Effector CD4-positive, alpha-beta T cell (primary cell): ENCODE measurements at places on chromosomes 5 and 9.

- DNase-seq = no peak
Measured at GRCh38 chr5:16704945-16705344, 88.1 kb upstream of the RETREG1 start.

DNA sequence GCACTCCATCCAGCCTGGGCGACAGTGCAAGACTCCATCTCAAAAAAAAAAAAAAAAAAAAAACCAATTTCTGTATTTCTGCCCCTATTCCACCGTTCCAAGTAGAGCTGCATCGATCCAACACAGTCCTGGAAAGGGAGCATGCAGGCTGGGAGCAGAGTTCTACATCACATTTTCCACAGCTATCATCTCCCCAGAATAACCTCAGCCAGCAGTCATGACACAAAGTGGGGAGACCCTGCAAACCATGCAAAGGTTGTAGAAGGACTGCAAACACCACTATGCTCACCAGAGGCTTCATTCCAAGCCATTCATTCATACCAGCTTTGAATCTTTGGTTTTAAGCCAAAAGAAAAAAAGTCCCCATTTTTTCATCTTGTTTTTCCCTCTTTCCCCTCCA is 20.8 kb upstream of the ZNF354A start:
- DNase-seq = no peak

DNA sequence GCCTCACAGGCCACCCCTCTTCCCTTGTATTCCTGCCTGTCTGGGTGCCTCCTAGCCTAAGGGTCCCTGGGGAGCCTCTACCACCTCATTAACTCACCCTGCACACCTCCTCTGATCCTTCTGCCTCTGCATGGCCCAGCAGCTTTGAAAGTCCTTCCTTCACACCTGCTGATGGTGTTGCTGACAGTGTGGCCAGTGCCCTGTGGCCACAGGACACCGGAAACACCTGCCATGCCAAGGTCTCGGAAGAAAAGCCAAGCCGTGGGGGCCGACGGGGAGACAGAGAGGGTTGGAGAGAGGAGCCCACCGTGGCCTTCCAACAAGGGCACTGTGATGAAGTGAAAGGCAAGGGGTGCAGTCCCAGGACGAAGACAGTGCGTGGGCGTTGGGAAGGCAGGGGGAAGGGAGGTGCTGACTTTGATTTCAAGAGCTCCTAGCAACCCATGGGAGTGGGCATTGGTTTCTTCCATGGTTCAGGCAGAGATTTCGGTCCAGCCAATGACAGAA is 4.1 kb downstream of the BTNL9 start:
- no peak for DNase-seq

DNA sequence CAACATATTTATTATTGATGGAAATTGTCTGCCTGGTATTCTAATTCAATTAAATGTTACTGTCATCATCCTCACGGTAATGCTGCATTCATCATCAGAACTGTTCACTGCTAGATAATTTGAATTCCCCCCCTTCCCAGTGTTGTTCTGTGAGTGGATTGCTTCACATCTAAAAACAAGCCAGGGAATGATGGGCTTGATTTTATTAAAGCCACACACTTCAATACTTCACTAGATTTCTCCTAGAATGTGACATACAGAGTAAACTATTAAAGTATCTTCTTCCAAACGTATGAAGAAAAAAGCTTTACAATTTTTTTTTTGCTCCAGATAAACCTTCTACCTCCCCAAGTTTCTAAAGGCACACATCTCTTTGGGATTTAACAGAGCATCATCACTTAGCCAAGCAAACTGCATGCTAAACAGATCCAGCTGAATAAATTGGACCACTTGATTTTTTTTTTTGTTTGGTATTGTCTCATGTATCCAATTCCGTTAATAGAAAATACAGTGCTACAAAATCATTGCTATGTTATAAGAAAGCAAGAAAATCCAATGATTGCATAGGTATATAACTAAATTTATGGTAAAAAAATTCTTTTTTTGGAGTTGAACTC is 692.4 kb downstream of the MTRR start:
- no peak for DNase-seq

GRCh38 chr9:109795613-109796012 is 15.6 kb downstream of the PALM2AKAP2 start:
- DNase-seq = no peak

GRCh38 chr9:13268469-13268868 is 11.0 kb downstream of the MPDZ start:
- no peak for DNase-seq

DNA sequence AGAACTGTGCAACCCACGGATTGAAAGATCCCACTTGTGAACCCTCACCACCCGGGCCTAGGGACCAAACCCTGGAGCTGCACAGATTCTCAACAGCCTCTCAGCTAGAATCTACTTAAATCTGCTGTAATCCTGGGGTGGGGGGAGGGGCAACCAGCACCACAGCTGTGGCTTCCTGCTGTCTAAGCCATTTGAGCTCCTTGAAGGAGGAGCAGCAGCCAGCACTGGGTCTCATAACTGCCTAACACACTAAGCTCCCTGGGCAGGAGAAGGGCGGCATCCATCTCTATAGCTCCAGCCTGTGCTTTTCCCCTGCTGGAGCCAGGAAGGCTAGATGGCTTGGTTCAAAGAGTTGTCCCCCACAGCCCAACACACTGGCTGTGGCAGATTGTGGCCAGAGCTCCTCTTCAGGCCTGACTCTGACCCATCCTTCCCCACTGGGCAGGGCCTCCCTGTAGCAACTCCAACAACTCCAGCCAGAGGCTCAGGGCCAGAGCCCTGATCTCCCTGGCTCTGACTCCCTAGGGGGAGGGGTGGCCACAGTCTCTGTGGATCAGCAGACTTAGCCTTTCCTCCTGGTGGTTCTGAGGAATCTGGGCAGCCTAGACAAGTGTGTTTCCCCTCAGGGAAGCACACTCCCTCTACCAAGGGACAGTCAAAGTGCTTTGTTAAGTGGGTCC is 72.0 kb upstream of the C9orf72 start:
- DNase-seq = no peak

DNA sequence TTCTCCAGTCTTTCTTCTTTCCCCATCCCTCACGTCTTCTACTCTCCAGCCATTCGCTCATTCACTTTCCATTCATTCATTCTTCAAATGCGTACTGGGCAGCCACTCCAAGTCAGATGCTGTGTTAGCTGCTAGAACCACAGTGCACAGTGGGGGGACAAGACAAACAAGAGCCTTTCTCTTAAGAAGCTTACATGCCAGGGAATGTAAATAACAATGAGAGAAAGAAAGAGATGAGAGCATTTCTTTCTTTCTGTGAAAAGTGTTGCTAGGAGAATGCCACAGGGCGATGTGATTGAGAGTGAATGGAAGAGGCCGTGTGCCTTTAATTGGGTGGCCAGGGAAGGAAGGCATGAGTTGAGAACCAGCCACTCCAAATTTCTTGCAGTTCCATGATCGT is 46.3 kb upstream of the SMIM23 start:
- DNase-seq = no peak

GRCh38 chr5:24747327-24747726 is 102.5 kb upstream of the CDH10 start:
- DNase-seq = no peak

GRCh38 chr9:93091056-93091452 is 5.0 kb upstream of the CARD19 start:
- no peak for DNase-seq

DNA sequence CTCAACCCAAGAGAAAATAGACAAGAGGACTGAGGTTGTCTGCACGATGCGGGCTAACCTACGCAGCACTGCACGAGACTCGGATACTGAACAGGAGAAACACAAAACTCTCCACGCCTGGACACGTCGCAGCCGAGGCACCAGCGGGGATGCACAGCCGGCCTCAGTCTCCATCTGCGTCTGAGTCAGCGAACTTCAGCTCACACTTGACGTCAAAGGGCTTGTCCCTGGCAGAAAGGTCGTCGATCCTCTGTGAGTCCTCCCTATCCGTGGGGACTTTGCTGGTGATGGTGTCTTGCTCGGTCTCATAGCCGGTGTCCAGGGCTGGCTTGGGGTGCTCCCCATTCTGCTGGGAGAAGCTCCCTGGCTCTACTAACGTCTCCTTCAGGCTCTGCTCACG is 60.2 kb downstream of the SECISBP2 start:
- no peak for DNase-seq

DNA sequence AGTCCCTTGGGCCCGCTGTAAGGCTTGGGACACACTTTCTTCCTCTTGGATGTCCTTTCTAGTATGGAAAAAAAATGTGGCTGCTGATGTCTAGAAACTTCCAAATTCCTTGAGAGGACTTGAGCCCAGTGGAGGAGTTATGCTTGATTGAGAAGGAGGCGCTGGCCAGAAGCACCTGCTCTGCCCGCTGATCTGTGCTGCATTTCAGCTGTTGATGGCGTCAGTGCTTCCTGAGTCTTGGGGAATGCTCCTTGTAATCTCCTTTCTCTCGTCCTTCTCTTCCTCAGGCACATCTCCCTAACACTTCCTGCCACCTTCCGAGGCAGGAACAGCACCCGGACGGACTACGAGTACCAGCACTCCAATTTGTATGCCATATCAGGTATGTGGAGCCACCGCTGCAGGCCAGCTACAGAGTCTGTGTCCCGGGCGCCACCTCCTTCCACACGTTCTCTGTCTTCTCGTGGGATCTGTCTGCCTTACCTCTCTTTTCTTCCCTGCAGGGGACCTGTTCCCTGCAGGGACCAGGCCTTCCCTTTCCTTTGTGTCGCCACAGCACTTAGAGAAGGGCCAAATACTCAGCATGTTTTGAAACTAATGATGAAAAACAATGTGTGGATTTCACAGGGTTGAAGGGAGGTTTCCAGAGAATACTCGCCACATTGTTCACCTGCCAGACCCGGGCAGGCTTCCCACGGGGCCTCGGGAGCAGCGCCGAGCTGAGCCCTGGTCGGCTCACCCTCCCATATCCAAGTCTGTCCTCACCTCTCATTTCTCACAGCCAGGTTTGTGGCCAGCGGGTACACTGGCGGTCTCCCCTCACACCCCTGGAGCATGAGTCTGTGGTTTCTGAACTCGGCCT is 95.2 kb downstream of the MVB12B start:
- no peak for DNase-seq

GRCh38 chr5:138950421-138951031 is 75.4 kb upstream of the LRRTM2 start:
- no peak for DNase-seq

- DNase-seq = no peak
Measured at GRCh38 chr5:136040746-136041415, 12.1 kb downstream of the TGFBI start.

DNA sequence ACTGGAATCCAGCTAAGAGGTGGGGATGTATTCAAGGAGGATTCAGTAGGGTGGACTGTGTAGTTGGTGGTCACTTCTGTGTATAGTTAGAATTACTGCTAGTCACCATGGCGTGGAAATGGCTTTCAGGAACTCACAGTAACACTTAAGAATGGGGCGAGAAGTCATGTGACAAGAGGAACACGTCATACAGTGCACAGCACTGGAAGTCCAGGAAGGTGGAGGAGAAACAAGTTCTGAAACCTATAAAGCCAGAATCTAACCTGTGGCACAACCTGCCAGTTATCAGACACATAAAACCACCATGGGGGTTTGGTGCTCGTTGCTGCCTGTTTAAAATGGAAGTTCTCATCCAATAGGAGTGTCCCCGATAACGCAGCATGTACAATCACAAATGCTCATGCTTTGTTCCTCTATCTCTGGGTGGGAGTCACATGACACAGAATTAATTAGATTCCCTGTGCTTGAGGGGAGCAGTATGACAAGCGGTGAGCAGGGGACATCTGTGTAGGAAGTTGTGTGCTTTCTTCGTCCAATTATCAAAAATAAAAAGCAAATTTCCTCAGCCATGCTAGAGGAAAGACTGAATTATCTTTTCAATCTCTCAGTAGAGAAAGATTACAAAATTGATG is 193.0 kb downstream of the SPOCK1 start:
- DNase-seq = no peak

- no peak for DNase-seq
Measured at GRCh38 chr9:110555551-110556331, 23.8 kb downstream of the SVEP1 start.

DNA sequence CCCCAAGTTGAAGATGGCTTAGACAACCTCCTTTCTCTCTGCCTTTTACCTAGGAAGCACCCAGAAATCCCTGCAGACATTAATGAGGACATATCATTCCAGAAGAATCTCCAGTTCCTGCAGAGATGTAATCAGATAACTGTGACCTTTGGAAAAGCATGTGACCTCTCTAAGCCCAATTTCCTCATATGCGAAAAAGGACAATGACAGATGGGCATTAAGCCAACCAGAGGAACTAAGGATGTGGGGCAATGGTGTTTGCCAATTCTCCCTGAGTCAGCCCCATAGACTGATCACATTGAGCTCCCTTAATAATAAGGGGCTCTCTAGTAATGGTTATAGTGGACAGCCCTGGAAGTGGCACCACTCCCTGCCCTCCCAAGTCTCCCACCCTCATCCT is 10.1 kb upstream of the FOXI1 start:
- DNase-seq = no peak

DNA sequence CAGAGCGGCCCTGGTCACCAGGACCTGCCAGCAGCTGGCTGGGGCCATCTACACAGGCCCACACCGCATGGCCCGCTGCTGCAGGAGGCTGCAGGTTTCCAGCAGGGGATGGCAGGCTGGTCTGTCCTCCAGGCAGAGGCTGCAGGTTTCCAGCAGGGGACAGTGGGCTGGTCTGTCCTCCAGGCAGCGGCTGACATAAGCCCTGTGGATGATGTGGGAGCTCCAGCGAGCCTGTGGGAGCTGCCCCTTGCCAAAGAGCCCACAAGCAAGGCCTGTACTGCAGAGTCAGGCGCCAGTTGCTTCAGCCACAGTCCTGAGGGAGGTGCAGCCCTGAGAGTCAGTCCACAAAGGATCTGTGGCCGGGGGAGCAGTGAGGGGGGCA is 18.5 kb downstream of the TPPP start:
- no peak for DNase-seq

DNA sequence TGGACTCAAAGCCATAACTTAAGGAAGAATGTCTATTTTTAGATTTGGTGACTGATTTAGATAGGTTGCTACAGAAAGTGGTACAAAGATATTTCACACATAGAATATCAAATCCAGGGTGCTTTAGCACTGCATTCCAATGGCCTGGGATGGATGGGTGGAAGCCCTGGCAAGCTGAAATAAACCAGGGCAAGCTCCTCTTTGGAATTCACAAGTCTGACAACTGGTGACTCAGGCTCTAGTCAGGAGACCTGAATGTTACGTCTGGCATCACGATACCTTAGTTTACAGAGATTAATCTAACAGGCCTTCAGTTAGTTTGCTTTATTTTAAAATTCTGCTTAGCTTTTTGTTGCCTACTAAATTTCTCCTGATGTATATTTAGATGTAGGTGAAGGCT is 144.0 kb downstream of the TMC1 start:
- DNase-seq = no peak

DNA sequence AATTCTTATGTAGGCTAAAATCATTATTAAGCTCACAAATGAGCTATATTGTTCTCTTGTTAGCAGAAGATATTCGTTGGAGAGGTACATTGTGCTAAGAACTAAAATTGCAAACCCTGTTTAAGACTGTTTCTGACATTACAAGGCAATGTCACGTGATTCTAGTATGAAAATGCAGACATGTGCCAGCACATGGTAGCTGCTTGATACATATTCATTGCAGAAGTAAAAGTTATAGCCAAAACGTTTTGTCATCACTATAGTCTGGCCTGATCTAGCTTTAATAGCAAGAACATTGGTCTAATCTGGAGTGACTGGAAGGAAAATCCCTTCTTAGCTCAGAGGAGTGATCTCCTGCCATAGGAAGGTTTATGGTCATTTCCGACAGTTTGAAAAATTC is 144.7 kb downstream of the CFAP90 start:
- no peak for DNase-seq
